Activated CD8-positive, alpha-beta memory T cell treated with anti-CD3 and anti-CD28 coated beads for 48 hours (primary cell): ENCODE measurements at places on chromosomes 4 and X.

DNA sequence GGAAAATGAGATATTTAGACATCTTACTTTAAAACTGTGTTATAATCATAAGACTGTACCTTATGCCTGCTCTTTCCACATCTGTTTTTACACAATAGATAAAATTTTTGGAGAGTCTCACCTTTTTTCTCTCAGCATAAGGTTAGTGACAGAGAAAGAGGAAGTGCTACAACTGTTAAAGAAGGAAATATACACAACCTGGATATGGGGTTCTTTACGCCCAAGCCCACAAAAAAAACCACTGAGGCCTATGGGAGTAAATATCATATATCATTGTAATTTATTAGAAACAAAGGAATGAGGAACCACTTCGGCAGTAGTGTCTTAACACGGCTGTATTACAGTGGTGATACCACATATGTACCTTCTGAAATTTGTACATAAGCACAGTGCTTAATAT lies 265.9 kb upstream of the GK2 start:
- no peak for DNase-seq

DNA sequence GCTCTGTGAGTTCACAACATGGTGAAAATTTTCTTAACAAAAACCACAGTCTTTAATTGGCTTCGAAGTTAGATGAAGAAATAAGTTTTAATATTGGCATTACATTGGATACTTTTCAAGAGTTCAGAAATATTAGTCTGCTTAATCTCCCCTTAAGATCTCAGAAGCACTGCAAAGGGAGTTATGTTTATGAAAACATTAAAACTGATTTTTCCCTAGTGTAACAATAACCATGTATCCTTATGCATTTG lies 1.5 kb downstream of the SETD7 start:
- no peak for DNase-seq

DNA sequence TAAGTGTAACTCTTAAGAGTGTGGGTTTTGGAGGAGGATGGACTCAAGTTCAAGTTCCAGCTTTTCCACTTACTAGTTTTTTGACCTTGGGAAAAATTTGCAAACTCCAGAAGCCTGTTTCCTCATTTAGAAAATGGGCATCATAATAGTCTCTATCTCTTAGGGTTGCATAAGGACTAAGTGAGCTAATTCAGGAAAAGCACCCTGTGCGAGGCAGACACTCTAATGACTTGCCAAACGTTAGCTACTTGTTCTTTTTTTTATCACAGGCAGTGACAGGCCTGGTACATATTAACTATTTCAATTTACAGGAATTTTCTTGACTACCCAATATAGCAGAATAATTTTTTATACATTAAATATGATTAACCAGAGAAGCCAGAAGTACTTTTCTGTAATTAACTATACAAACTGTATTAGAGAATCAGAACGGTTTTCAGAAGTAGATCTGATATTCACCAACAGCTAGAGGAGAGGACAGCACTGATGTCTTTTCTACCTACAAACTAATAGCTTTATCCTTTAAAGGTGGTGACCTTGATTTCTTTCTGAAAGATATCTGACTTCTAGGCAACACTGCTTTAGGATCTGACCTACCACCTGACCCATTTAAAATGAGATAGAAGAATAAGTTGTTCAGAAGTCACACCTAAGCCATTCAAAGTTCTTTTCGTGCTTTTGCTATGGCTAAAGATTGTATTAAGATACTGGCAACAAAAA lies 139.6 kb upstream of the HAND2 start:
- no peak for DNase-seq

GRCh38 chr4:59339631-59340030 lies 1860.5 kb upstream of the ADGRL3 start:
- DNase-seq: no peak

- no peak for DNase-seq
Observed at GRCh38 chrX:132169554-132169953, 41.7 kb upstream of the FRMD7 start.

DNA sequence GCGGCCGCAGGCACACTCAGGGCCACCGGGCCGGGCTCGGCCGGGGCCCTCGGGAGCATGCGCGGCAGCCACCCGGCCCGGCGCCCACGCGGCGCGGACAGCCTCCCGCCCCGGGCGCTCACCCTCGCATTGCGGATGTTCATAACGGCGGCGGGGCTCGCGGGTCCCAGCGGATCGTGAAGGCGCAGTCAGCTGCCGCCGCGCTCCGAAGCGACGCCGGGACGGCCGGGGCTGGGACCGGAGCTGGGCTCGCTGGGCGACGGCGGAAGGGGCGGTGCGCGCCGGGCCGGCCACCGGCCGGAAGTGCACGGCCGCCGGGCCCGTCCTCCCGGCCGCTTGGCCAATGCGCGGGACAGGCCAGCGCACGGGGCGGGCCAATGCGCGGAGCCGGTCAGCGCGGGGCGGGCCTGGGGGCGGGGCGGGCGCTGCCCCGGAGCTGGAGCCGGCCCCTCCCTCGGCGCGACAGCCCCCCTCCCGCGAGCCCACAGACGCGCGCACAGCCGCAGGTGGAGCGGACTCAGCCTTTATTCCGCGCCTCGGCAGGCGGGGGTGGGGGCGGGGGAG lies at the start of gene NAA10:
Gene NAA10 (minus strand): TSS at position 276 of the 564 bp plus-strand sequence. CDS start 133 bp downstream, at position 143.
- DNase-seq: peak; percentile 73
